ENCODE measurements at places on chromosomes 5 and 9. TPM values are rescaled to one million over a fixed set of nuclear protein-coding genes. Genes with fewer than 3 reads are reported as not detected.

Gene SAPCD2
- total RNA-seq, result 5.0 TPM

Gene MAMDC2
- total RNA-seq, result 6.3 TPM

Gene BBLN
- 35.6 TPM for total RNA-seq

Gene IL33
- total RNA-seq, result 21.6 TPM

Gene IFNK
- total RNA-seq, result not detected

Gene SPATA31A3
- total RNA-seq, result not detected

Gene SMC2
- total RNA-seq, result 20.8 TPM

Gene LHX3
- 0.50 TPM for total RNA-seq

Gene IL9
- total RNA-seq, result not detected

Gene RLN2
- total RNA-seq, result not detected

Gene CDH12
- total RNA-seq, result 29.9 TPM

Gene LCN2
- 0.28 TPM for total RNA-seq

Gene CCDC192
- 0.99 TPM for total RNA-seq

Gene MLANA
- total RNA-seq, result 0.20 TPM

Gene SH3RF2
- total RNA-seq, result 0.94 TPM

Gene DMGDH
- total RNA-seq, result 7.6 TPM

Gene CFAP77
- total RNA-seq, result 0.30 TPM

Gene PDE8B
- total RNA-seq, result 12.7 TPM

Gene CEP72
- 3.5 TPM for total RNA-seq

Gene BTNL8
- total RNA-seq, result 0.11 TPM

Gene CCDC171
- total RNA-seq, result 28.3 TPM

Gene IL13
- total RNA-seq, result not detected

Gene SLC25A2
- not detected for total RNA-seq

Gene NIM1K
- total RNA-seq, result 7.9 TPM

Gene PCDHB14
- total RNA-seq, result 11.9 TPM

Gene PCDHB7
- total RNA-seq, result 5.2 TPM

Gene TRIM7
- total RNA-seq, result 1.8 TPM

Gene MCIDAS
- 0.28 TPM for total RNA-seq

Gene TRAF2
- 7.4 TPM for total RNA-seq

Gene HRH2
- 3.3 TPM for total RNA-seq

Gene C5orf58
- total RNA-seq, result not detected

Gene SLC36A3
- not detected for total RNA-seq

Gene DEPDC1B
- total RNA-seq, result 6.5 TPM

Gene PPP1R26
- total RNA-seq, result 16.1 TPM

Gene TRIM36
- total RNA-seq, result 16.2 TPM
